Effector CD4-positive, alpha-beta T cell (primary cell): ENCODE measurements at places on chromosomes 6 and 20.

- peak; percentile 40 for DNase-seq
Measured at GRCh38 chr20:63553933-63554290, at the start of gene FNDC11. Gene FNDC11, plus strand, starts transcription at chr20:63554159. Its CDS starts 1,505 bp downstream, at chr20:63555664.

DNA sequence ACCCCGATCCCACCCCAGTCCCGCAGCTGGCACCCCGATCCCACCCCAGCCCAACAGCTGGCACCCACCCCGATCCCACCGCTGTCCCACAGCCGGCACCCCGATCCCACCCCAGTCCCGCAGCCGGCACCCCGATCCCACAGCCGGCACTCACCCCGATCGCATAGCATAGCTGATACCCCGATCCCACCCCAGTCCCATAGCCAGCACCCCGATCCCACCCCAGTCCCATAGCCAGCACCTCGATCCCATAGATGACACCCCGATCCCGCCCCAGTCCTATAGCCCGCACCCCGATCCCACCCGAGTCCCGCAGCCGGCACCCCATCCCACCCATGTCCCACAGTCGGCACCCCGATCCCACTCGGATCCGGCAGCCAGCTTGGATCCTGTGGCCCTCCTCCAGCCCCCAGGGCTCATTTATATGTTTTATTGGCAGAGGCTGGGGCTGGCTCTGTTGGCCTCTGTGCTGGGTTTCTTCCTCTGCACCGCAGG is 897 bp upstream of the GMEB2 start:
- DNase-seq, result no peak

- no peak for DNase-seq
Measured at GRCh38 chr6:64985726-64986125, 721.3 kb downstream of the EYS start.

GRCh38 chr6:22680950-22681349 is 111.6 kb downstream of the HDGFL1 start:
- DNase-seq, result no peak

DNA sequence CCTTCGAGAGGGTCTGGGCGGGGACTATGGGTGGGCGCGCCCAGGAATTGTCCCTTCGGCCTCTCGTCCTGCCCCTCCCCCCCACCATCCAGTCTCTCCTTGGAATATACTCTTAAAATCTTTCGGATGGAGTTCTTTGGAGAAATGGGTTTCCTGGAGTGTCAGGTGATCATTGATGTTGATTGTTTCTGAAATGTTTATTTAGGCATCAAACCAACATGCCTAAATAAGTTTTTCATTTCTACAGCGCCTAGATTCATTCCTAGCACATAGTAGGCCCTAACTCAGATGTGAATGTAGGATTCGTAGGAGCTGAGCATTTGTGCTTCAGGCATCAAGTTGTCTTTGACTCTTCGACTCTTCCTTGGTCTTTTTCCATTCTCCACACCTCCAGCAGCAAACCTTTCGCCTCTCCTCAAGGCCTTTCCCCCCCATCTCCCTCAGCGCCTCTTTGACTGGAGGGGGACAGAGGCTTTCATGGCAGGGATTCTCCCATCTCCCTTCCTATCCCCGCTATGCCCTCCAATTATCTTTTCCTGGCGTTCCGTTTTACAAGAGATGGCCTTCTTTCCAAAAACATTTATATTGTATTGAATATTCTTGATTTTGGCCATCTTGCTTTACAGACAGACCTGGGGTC is 610 bp downstream of the CASP8AP2 start:
- DNase-seq, result no peak

- DNase-seq, result no peak
Measured at GRCh38 chr20:10558635-10559187, 115.1 kb downstream of the JAG1 start.

DNA sequence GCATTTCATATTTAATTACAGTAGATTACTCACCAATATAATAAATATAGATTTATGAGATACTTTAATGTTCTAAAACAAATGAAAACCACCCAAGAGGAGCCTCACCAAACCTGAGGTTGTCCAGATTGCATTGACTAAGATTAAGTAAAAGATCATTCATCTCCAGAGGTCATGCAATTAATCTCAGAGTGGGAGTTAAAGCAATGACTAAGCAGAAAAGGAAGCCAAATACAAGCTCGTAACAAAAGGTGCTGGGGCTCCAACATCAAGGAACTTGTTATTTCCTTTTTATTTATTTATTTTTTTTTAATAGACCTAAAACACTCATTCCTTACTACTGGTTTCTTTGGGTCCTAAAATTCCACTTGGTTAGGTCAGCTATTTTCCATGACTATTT is 57.7 kb downstream of the RSPO3 start:
- DNase-seq, result no peak

- no peak for DNase-seq
Measured at GRCh38 chr20:57476084-57476526, 48.8 kb downstream of the CTCFL start.

DNA sequence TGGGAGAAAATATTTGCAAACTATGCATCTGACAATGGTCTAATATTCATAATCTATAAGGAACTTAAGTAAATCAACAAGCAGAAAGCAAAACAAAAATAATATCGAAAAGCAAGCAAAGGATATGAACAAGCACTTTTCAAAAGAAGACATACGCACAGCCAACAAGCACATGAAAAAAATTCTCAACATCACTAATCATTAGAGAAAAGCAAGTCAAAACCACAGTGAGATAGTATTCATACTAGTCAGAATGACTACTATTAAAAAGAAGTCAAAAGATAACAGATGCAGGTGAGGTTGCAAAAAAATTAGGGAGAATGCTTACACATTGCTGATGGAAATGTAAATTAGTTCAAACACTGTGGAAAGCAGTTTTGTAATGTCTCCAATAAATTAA is 410.2 kb downstream of the MMUT start:
- DNase-seq, result no peak

GRCh38 chr20:13492001-13492481 is 146.7 kb downstream of the TASP1 start:
- DNase-seq, result no peak

- DNase-seq, result no peak
Measured at GRCh38 chr6:162857326-162857725, 129.6 kb downstream of the PACRG start.

GRCh38 chr6:118283766-118284165 is 264.3 kb upstream of the PLN start:
- peak; percentile 28 for DNase-seq
